ENCODE measurements at places on chromosomes 7 and 10. TPM values are rescaled to one million over a fixed set of nuclear protein-coding genes. Genes with fewer than 3 reads are reported as not detected.

CALHM1 gene
- not detected for total RNA-seq

CELF2 gene
- total RNA-seq: 19.5 TPM

MAP3K8 gene
- 6.8 TPM for total RNA-seq

ERVW-1 gene
- total RNA-seq: not detected

NME8 gene
- total RNA-seq: not detected

LRGUK gene
- 0.13 TPM for total RNA-seq

CLDN15 gene
- 3.3 TPM for total RNA-seq

ZNF775 gene
- total RNA-seq: 5.1 TPM

RARRES2 gene
- total RNA-seq: not detected

LRRTM3 gene
- total RNA-seq: not detected

PON1 gene
- total RNA-seq: not detected

KCNH2 gene
- 0.07 TPM for total RNA-seq

SLC25A13 gene
- 34.8 TPM for total RNA-seq

PSD gene
- 0.07 TPM for total RNA-seq

PNPLA8 gene
- 41.8 TPM for total RNA-seq

LIPF gene
- total RNA-seq: not detected

LHFPL3 gene
- not detected for total RNA-seq

GNG11 gene
- 123 TPM for total RNA-seq

Measured in thoracic aorta endothelial cell (primary cell).